ENCODE measurements at places on chromosomes 4 and X.

DNA sequence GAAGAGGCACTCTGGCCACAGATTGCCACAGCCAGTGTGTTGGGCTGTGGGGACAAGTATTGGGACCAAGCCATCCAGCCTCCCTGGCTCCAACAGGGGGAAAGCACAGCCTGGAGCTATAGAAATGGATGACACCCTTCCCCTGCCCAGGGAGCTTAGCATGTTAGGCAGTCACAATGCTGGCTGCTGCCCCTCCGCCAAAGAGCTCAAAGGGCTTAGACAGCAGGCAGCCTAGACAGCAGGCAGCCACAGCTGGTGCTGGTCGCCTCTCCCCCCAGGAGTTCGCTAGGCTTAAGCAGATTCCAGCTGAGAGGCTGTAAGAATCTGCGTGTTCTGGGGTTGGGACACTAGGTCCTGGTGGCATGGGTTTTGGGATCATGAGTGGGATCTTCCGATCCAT lies 94.5 kb upstream of the MXRA5 start:
- no peak for DNase-seq

DNA sequence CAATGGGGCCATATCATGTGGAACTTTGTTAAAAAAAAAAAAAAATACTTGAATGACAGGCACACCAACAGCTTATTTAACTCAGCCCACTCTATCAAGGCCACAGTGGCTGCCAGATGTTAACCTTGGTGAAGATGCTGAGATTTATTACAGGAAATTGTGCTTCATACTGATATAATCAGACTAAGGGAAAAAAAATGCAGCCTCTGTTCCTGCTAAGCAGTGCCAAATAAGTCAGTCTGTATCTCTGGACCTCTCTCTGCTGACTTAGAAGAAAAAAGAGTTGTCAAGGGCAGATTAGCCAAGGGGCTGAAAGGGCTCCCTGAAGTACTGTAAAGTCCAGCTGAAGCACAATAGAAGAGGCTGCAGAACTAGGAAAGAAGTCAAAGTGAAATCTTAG lies 677.7 kb upstream of the HTR2C start:
- no peak for DNase-seq

DNA sequence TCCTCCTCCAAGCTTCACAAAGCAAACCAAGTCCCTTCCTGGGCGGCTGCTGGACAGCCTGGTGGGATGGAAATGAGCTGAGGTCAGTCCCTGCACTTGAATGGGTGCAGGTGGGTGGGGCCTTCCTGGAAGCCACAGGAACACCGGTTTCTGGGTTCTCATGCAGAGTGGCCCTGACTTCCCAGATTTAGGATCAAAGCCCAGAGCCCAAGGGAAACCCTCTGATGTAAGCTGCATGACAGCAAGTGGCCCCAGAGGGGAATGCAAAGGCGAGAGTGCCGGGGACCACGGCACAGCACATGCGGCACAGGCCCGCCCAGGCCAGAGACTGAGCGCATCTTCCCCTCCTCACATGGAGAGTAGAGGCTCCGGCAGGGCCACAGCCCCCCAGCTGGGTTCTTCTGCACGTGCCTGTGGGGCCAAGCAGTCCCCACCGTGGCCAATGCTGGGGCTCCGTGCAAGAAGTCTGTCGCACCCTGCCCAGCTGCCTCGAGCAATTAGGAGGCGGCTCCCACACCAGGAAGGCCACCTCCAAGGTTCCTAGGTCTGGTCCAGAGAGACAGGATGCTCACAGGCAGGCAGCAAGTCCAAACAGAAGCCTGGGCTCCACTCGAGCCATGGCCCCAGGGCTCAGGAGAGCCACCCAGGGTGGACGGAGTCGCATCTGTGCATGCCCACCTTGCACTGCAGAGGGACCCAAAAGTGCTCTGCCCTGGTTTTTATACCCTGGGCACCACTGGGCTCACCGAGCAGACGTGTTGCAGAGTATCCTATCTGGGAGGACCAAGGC lies 83.0 kb downstream of the HTRA3 start:
- DNase-seq: no peak

DNA sequence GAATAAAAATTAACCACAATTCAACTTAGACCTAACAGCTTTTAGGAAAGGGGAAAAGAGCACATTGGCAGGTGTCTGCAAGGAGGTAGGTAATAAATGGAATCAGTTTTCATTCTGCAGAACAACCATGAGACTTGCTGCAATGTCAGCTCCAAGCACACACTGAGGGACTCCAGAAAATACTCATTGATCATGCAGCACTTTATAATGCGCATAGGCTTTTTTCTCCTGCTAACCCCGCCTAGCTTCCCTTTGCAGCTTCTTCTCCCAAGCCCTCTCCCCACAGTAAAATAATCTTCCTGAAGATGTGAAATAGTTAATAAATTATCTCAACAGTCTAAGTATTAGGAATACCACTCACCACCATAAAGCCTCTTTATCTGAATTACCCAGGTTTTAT lies 36.9 kb downstream of the ANKRD17 start:
- DNase-seq: no peak

- no peak for DNase-seq
Observed at GRCh38 chr4:105815701-105816100, 79.6 kb upstream of the NPNT start.

DNA sequence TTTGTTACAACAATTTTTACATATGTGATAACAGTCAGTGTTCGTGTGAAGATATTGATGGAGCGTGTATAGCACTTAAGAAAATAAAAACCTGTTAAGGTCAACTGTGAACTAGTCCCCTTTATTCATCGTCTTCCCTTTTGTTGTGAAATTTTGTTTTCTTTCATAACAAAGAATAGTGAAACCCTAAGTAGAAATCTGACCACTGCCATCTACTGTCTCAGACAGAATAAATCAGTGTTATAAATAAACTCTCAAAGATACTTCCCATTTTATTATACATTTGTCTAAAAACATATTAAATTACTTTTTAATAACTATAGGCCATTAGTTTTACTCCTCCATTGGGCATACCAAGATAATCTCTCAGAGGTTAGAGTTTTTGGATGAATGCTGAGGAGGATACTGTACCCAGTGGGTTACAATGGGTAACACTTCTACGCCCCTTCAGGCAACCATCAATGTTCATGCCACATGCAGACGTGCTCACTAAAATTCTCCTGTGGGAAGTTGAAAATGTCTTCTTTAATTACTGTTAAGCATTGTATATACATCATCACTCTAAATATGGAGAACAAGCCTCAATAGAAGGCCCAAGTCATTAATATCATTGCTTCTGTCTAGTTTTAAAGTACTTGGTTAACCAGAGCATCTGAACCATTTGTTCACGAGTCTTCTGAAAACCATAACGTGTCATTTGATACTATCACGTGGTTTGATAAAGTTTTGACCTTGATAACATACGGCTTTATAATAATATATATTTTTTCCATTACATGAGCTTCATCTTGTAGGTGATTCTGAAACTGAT lies 171.2 kb downstream of the TMA16 start:
- no peak for DNase-seq

DNA sequence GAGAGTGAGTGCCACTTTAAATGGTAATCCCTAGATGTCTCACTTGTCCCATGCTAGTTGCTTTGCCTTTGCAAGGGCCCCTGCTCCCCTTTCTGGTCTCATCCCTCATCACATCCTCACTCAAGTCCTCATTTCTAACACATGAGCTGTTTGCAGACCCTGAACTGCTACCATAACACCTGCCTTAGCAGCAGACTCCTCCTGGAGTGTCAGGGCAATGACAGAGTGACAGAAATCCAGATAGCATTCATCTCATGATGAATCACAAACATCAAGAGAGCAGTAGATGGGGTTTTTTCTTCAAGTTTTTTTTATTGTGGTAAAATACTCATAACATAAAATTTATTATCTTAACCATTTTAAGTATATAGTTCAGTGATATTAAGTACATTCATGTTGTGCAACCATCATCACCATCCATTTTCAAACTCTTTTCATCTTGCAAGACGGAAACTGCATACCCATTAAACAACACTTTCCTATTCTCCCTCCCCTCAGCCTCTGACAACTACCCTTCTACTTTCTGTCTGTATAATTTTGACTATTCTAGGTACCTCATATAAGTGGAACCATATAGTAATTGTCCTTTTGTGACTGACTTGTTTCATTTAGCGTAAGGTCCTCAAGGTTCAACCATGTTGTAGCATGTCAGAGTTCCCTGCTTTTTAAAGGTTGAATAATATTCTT lies 133.2 kb upstream of the RPS6KA3 start:
- DNase-seq: no peak

DNA sequence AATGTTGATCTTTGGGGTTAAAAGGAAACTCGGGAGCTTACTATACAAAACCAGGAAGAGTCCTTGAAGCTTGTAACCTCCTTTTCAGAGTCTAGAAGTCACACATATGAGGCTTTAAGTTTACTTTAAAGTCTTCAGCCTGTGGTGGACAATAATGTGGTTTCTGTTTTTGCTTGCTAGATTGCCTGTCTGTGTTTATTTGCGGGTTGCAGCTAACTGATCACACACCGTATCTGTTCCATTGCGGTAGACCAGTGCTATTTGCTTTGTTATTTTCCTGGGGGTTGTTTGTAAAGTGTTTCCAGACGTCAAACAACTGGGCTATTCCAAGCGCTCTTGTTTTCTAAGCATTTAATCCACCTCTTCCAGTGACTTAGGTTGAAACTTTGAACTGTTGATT lies 143.0 kb upstream of the GYPA start:
- DNase-seq: no peak
